Fibroblast of the aortic adventitia (primary cell): ENCODE measurements at places on chromosomes 11 and 22. TPM values are rescaled to one million over a fixed set of nuclear protein-coding genes. Genes with fewer than 3 reads are reported as not detected.

CAPN1 gene
- 43.2 and 164 TPM in 2 replicates for total RNA-seq

NPTXR gene
- 1.3 and 2.0 TPM in 2 replicates for total RNA-seq

KCTD17 gene
- 25.2 and 25.6 TPM in 2 replicates for total RNA-seq

DSCAML1 gene
- not detected in 2 replicates for total RNA-seq

APOBEC3H gene
- total RNA-seq, result 0.45 TPM in 1 of 2 replicates, not detected in the other
